Activated T-helper 17 cell treated with anti-CD3 and anti-CD28 coated beads, Interleukin-2, amount 50 U/mL, for 72 hours (primary cell): ENCODE measurements at places on chromosomes 11 and 22. TPM values are rescaled to one million over a fixed set of nuclear protein-coding genes. Genes with fewer than 3 reads are reported as not detected.

- no peak for ATAC-seq
Observed at GRCh38 chr11:62461740-62462507, 43.1 kb downstream of the SCGB1A1 start.

NXPE4 gene
- not detected for total RNA-seq

- ATAC-seq = no peak
Observed at GRCh38 chr11:44788536-44789261, 61.9 kb downstream of the TSPAN18 start.

DNA sequence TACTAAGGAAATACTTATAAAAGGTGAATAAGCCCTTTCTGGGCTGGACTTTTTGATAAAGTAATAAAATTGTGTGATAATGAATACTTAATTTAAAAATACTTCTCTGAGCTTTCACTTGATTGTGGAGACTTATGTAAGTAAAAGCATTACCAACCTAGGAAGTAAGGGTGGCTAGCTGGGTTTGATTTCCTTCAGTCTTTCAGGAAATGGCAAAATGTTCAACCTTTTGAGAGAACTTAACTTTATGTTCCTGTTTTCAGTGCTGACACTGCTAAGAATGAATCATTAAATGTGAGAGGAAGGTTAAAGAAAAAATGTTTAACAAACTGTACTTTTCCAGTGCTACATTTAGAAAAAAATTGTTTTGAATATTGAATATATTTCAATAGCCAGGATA is 900.3 kb downstream of the METTL15 start:
- ATAC-seq = no peak

BTBD18 gene
- not detected for total RNA-seq
